ENCODE measurements at places on chromosomes 1 and 21.

GRCh38 chr1:29969576-29969975 is 733.3 kb downstream of the PTPRU start:
- DNase-seq = no peak

DNA sequence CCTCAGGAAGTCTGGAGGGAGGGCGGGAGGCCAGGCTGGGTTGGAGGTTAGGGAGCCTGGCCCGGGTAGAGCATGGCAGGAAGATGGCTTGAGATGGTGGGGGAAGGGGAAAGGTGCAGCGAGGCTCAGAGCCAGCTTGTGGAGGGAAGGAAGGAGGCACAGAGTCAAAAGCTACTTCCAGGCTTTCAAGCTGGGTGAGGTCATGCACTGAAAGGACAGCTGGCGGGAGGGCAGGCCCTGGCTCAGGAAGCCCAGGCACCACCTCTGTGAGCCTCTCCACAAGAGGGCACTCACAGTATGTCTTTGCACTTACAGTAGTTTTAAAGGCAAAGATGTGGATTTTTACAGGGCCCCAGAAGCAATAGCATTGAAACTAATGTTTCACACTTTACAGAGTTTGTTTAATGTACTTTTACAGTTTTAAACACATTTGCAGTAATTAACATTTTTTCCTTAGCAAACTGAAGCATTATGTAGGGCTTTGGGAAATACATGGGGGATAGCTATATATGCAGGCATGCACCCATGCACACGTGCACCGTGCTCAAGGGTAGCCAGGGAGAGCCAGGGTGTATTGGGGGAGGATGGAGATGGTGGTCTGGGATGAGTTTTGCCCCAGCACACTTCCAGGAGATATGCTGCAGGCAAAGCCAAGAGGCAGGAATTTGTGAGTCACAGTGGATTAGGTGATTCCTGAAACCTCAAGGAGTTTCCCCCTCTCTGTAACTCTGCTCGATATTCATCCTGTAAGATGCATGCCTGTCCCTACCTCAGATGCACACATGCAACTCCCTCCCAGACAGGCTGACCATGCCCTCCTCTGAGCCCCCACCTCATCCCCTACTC is 6.1 kb upstream of the ADAM15 start:
- peak; percentile 77 for DNase-seq

DNA sequence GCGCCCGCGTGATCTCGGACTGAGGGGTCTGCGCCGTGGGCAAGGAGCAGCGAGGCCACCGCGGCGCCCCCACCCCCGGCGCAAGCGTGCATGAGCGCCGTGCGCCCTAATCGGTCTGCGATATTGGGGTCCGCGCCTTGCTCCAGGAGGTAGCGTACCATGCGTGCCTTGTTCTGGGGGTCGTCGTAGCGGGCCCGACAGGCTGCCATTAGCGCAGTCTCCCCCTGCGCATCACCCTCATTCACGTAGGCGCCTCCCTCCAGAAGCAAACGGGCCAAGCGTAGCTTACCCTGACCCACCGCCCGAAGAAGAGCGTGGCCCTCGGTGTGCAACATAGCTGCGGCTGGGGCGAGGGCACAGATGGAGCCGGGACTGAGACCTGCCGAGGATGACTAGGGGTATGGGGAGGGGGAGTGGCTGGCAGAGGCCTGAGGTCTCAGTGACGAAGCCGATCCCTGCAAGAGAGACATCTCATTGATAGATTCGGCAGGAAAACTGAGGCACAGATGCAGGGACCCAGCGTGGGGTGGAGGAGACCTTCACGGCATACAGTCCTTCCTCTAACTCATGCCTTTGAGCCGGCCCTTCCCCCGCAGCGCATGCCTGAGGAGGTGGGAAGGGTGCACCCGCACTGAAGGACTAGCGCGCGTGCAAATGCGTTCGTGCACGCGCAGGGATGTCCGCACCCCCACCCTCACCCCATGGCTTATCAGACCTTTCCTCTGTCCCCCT is 2.8 kb downstream of the ANKRD34A start:
- no peak for DNase-seq

DNA sequence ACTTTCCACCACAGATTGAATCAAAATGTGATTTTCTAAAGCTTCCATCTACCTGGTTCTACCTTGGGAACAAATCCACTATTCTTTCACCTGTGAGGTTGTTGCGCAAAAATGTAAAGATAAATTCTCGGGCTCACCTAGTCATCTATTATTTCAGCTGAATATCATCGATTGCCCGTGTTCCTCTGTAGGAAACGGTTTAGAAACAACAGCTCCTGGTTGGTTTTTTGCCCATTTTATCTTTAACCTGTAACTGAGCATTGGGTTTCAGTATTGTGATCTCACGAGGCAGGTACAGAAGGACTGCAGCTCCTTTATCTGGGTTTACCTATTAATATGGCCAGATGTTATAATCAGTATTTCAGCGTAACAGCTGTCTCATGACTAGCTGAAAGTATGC is 52.9 kb upstream of the LRRC8C start:
- no peak for DNase-seq

DNA sequence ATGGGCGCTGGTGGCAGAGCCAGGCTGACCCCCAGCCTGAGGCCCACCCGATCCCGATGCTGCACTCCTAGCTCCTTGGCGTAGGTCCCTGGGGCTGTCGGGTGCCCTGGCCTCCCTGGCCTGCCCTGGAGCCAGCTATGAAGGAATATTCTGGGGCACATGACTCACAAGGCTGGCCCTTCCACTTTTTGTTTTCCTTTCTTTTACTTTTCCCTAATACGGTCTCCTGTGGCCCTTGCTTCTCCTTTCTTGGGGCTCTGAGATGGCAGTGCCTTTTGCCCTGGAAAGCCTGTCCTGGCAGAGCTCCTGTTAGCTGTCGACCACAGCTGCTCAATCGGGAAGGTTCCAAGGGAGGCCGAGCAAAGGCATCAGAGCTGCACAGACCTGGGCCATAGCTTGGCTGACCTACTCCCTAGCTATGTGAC is 22.1 kb downstream of the ARHGEF10L start:
- no peak for DNase-seq

DNA sequence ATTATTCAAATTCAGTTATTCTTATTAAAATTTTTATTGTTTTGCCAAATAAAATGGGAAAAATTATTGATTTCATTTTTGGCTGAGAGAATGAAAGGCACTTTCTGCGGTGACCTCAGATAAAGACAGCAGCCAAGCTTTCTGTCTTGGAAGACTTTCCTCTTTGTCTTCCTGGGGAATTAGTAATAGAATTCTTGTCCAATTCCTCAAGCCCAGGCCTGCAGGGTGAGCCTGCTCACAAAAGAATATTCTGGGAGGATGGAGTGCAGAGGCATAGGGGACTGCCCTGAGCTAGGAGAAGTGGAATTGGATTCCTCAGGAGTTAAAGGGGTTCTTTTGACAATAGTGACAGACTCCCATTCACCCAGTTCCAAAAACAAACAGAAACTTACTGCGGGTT is 614.5 kb upstream of the ADGRL2 start:
- DNase-seq = peak; percentile 10

DNA sequence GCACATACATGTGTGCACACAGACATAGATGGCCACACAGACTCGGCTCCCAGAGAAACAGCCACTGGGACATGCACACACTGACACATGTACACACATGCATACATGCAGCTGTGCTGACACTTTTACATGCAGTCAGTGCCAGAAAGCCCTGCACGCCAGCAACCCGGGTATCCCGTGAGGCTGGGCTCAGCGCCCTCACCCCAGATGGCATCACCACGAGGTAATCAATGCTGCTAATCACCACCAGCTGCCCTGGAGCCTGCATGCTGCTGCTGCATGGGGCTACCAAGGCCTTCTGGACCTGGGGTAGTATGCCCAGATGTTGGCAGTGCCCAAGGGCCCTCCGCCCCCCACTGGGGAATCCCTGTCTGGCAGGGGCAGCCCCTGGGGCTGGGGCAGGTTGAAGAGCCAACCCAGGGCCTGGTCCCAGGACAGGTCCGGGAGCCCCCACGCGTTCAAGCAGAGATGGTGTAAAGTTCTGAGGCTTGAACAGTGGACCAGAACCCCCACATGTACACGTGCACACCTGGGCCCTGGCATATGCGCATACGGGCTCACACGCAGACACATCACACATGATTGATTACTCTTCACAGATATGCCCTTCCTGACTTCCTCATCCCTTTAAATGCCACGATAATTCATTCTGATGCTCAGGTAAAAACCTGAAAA is 2.7 kb upstream of the COL16A1 start:
- no peak for DNase-seq

DNA sequence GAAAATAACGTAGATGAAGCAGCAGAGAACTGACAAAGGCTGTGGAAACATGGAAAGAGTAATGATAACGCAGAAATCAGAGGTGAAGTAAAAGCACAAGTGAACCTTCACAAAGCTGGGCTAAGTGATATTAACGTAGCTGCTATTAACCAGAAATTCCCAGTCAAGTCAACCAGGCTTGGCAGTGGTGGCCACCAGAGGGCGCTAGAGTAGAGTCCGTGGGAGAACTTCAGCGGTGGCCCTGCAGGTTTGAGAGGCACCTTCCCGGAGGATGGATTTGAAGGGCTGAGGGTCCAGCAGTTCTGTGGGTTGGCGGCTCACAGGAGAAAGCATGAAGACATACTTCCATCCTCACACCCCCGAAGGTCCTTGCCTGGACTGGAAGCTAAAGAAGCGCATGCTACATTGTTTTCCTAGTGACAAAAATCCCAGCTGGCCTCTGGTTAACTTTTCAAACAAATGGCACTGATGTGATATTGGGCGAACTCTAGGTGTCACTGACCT is 81.7 kb upstream of the ZNF648 start:
- peak; percentile 58 for DNase-seq

DNA sequence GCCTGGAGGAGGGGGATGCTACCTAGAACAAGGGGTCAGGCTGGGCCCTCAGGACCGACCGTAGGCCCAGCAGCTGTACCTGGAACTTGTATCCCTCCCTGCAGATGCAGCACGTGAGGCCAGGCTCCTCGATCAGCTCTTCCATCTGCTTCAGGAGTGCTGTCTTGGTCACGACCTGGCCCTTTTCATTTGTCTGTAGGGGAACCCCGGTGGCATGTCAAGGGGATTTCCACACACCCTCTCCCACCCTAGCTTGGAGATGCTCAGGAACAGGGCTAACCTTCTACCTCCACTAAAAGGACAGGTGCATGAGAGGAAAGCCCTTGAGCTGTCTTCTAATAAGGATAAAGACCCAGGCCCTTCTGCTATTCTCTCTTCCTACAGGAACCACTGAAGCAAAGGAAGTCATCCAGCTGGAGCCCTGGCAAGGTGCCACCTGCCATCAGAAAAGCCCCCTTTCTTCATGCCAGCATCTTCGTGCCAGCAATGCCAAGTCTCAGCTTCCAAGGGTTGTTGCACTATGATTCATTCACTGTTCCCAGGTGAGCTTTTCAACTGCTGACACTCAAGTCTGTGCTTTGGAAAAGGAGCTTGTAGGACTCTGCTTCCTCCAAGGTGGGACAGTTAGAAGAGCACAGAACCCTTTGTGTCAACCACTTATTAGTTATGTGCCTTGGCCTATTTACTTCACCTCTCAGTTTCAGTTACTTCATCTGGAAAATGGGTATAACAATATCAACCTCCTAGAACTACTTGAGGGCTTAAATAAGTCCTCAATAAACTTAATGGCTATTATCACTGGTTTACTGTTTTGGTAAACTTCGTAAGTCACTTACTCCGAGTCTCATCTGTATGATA is 122.1 kb downstream of the UBR4 start:
- DNase-seq = no peak

- no peak for DNase-seq
Measured at GRCh38 chr1:22955146-22955545, 17.5 kb downstream of the LACTBL1 start.
